SHP77 treated with DMSO at 0.1 percent for 48 hours (cell line): ENCODE measurements at places on chromosomes 3 and 15.

DNA sequence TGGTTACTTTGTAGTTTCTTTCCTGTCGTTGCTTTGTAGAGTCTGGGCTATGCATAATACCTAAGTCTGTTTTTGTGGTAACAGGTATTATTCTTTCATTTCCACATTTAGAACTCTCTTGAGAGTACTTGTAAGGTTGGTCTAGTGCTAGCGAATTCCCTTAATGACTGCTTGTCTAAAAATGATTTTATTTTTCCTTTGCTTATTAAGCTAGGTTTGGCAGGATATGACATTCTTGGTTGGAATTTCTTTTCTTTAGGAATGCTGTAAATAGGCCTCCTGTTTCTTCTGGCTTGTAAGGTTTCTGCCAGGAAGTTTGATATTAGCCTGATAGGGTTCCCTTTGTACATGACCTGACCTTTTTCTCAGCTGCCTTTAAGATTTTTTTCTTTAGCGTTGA lies 70.1 kb upstream of the SGO1 start:
- DNase-seq = no peak

DNA sequence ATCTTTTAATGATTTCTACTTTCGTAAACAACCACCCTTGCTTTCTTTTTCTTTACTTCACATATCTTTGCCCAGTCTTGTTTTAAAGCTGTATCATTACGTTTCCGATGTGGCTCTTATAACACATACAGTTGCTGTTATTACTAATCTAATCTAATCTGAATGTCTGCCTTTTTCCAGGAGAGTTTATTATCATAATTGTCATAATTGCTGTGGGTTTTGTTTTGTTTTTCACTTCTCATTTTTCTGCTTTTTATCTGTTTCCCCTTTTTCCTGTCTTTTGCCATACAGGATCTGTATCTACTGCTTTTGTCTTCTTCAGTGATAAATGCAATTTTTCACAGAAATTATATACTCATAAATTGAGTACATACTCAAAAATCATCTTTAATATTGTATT lies 24.9 kb downstream of the HACL1 start:
- no peak for DNase-seq

GRCh38 chr15:42691770-42692169 lies 45.2 kb downstream of the CDAN1 start:
- DNase-seq = no peak

DNA sequence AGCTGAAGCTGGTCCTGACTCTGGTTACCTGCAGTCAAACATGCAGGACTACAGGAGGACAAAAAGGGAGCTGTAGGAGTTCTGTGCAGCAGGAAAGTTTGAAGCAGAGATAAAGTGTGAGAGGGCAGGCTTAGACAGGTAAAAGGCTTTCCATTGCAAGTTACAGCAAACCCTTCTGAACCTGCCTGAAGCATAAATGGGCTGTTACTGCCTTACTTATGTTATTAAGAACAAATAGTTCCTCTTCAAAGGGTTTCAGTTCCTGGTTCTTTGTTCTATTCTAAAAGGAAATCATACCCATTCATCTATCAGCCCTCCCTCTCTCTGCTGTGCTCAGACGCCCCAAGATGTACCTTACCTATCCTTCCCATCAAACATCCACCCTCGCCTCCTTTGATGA lies 52.4 kb upstream of the CACNA2D3 start:
- DNase-seq = no peak

- DNase-seq = no peak
Observed at GRCh38 chr3:138329984-138330293, 288 bp upstream of the NME9 start.

DNA sequence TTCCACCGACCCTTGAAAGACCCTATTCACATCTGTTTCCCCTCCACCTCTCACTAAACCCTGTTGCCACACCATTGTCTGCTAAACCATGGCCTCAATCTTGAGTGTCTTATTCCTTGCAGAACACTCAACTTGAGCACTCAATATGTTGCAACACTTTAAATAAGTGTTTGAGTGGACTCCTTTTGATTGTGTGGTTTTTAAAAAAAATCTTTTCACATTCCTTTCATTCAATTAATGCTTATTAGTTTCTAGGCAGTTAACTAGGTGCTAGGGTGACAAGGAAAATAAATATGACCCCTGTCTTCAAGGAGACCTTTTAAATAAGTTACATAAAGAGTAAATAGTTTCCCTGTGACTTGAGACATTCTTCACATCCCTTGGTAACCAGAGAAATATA lies 13.3 kb upstream of the HHLA2 start:
- DNase-seq = no peak
